ENCODE measurements at places on chromosomes 7 and 10.

DNA sequence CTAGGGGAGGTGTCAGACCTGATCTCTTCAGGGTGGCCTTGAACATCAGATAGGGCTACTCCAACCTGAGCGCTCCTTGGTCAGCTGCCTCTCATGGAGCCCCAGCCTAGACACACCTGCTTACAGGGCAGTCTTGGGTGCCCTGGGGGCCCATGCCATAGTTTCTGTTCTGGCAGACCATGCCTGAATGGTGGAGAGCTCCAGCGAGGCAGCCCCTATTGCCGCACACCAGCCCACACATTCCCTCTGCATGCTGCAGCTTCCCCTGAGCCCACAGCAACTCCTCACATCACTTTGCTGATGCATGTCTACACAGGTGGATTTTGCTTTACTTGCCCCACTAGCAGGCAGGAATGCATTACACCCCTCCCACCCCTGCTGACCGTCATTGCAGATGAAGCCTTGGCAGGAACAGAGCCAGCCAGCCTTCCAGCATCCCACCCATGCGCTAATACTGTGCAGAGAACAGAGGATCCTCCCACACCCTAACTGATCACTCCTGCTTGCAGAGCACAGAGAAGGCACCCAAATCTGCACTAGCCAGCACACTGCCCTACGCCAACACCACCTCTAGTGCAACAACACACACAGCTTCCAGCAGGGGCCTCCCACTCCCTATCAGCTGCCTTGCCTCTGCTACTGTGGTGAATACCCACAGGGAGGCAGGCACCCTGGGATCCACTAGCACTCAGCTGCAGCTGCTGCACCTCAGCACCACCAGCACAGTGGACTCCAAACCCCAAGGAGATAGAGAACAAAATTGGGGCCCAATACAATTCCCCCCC, 43.0 kb upstream of the GRM3 start:
- peak; percentile 26 for DNase-seq

GRCh38 chr10:97852277-97852676, 2.6 kb downstream of the GOLGA7B start:
- DNase-seq, result no peak

GRCh38 chr7:16223963-16224707, 197.2 kb downstream of the CRPPA start:
- no peak for DNase-seq

- DNase-seq, result no peak
Observed at GRCh38 chr10:78524941-78525340, 491.3 kb downstream of the RPS24 start.

DNA sequence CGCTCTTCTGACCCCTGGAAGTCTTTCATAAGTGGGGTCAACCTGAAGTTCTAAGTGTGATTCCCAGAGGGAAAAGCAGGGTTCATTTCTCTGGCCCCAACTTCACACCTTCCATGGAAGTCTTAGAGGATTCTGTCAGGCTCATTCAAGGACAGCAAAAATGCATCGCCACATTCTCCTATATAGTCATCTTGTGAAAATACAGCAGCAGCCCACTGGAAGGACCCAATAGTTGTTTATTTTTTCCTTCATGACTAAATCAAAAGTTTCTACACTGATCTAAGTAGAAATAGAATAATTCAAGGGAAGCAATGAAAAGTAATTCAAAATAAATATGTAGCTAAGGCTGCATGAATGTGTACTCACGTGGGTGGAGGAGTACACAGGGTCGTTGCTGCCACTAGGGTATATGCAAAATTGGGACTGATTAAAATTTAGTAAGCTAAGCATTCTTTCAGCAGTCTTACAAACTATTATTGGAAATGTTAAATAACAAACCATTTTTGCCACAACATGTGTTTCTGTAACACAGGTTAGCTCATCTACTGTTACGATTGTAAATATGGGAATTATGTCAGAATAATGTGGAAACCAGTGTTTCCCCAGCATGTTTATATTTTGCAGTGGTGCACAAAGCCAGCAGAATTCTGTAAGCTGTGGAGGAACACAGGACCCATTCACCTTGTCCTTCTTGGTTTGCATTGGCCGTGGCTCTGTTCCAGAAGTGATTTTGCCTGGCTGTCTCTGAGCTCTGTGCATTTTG, 33.5 kb downstream of the EEPD1 start:
- no peak for DNase-seq

GRCh38 chr10:103811463-103811862, 43.9 kb downstream of the SH3PXD2A start:
- no peak for DNase-seq

Measured in mesendoderm (in vitro differentiated cells).